Spinal cord (tissue), 10 donors: ENCODE measurements at places on chromosomes 7 and 10. TPM values are rescaled to one million over a fixed set of nuclear protein-coding genes. Genes with fewer than 3 reads are reported as not detected.

DNA sequence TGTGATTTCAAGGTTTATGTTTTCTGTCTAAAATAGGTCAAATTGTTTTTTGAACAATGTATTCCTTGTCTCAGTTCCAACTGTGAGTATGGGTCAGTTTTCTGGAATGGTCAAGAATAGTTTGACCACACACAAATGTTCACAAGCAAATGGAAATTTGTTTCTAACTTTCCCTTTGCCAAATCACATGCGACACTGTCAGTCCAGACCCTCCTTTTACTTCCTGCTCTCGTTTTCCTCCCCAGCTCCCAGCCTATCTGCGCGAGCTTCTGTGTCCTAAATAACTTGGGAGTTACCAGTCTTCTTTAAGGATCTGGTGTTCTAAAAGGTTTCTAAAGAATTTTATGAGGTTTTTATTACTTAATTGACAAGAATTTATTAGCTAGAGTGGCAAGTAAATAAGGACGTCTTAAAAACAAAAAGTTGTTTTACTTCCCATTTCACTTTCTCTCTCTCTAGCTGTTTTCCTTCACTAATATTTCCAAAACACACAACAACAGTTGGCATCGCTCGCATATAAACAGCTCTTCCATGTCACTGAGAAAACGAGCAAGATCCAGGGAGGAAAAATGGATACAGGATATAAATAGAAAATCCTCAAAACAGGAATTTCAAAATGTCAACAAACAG is 266.1 kb upstream of the KLF6 start:
- H3K27ac ChIP-seq: peak overlapping the region; percentile 75
- H3K4me3 ChIP-seq: no peak overlapping the region
- no peaks in the 10 kb centered on the region for H3K27me3 ChIP-seq
- H3K4me1 ChIP-seq: no peaks in the 10 kb centered on the region
- H3K36me3 ChIP-seq: no peaks in the 10 kb centered on the region

Gene ZNF804B
- total RNA-seq: 5.5 TPM

DNA sequence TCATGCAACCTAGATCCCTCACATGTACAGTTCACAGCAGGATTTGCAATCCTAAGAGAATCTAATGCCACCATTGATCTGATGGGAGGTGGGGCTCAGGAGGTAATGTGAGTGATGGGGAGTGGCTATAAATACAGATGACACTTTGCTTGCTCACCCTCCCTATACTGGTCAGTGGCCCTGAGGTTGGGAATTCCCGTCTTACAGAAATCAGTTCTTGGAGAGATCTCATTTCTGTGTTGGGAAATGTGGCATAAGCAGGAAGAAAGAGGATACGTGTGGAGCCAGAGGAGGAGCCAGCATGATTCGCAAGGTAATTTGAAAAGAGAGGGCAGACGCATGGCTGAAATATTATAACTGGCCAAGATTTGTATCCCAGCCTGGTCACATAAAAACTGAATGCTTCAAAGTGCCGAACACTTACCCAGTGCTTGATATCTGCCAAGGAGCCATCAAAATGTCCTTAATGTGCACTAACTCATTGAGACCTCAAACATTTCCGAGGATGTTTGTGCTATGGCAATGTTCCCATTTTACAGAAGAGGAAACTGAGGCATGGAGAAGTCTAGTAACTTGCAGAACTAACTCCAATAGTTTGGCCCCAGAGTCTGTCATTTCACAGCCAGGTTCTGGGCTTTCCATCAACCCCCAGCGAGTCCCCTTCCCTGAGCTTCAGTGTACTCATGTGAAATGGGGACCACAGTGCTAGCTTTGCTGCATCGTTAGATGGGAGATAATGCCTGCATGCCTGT is 5.5 kb upstream of the IKZF1 start:
- no peak overlapping the region for H3K4me3 ChIP-seq
- no peaks in the 10 kb centered on the region for H3K36me3 ChIP-seq
- no peak for DNase-seq
- peaks cover 18% of the 10 kb centered on the region for H3K27me3 ChIP-seq
- no peak overlapping the region for H3K27ac ChIP-seq
- peaks cover 7% of the 10 kb centered on the region for H3K4me1 ChIP-seq

GRCh38 chr10:50613150-50613549 is 10.6 kb downstream of the SGMS1 start:
- H3K4me3 ChIP-seq: no peak overlapping the region
- H3K36me3 ChIP-seq: no peaks in the 10 kb centered on the region
- DNase-seq: no peak
- no peaks in the 10 kb centered on the region for H3K27me3 ChIP-seq
- H3K4me1 ChIP-seq: peaks cover 26% of the 10 kb centered on the region
- no peak overlapping the region for H3K27ac ChIP-seq

- H3K27ac ChIP-seq: no peak overlapping the region
- DNase-seq: no peak
- H3K27me3 ChIP-seq: no peaks in the 10 kb centered on the region
These were observed 51.3 kb downstream of the COBL start for GRCh38 chr7:51265066-51265907.

DNA sequence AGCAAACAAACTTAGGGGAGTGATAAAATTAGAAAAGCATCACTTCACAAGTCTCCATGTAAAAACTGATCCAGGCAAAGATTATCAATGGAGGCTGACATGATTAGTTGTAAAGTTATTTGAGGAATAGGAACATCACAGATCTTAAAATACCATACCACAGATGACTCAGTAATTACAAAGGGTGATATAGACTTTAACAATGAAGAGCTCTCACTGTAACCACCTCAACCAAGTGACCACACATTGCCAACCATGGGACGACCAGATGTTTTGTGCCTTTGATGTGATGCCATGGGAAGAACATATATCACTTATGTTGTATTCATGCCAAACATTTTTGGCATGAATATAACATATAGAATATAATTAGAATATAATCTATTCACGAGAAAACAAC is 11.7 kb downstream of the AASS start:
- no peak overlapping the region for H3K4me3 ChIP-seq
- DNase-seq: no peak
- no peak overlapping the region for H3K27ac ChIP-seq
- no peaks in the 10 kb centered on the region for H3K36me3 ChIP-seq
- H3K27me3 ChIP-seq: no peaks in the 10 kb centered on the region

Gene CHRM2
- total RNA-seq: 5.3 TPM

GRCh38 chr10:71981015-71981875 is 17.1 kb downstream of the CHST3 start:
- H3K36me3 ChIP-seq: peaks cover 17% of the 10 kb centered on the region
- peak overlapping the region; percentile 18 for H3K4me3 ChIP-seq
- H3K27me3 ChIP-seq: no peaks in the 10 kb centered on the region
- peak overlapping the region; percentile 88 for H3K27ac ChIP-seq
- H3K4me1 ChIP-seq: peaks cover 97% of the 10 kb centered on the region

Gene KIAA1549
- total RNA-seq: 11.1 TPM

Gene MAP3K8
- total RNA-seq: 9.6 TPM

- peaks cover 4% of the 10 kb centered on the region for H3K4me1 ChIP-seq
- H3K27me3 ChIP-seq: no peaks in the 10 kb centered on the region
- DNase-seq: no peak
These were observed 210.0 kb upstream of the PPP2R2D start for GRCh38 chr10:131690805-131691239.

GRCh38 chr7:86212976-86213375 is 430.7 kb upstream of the GRM3 start:
- DNase-seq: no peak
- H3K4me3 ChIP-seq: no peak overlapping the region
- H3K27ac ChIP-seq: no peak overlapping the region
- H3K4me1 ChIP-seq: no peaks in the 10 kb centered on the region
- H3K36me3 ChIP-seq: no peaks in the 10 kb centered on the region

- H3K4me3 ChIP-seq: peak overlapping the region; percentile 26
- H3K27ac ChIP-seq: no peak overlapping the region
- H3K27me3 ChIP-seq: peaks cover 2% of the 10 kb centered on the region
- H3K4me1 ChIP-seq: peaks cover 19% of the 10 kb centered on the region
- H3K36me3 ChIP-seq: no peaks in the 10 kb centered on the region
These were observed 212.4 kb downstream of the CCSER2 start for GRCh38 chr10:84540617-84541288.

Gene CCL24
- not detected for total RNA-seq

Gene PAX4
- not detected for total RNA-seq

GRCh38 chr10:74163319-74164068 is 12.5 kb downstream of the ADK start:
- H3K4me1 ChIP-seq: peaks cover 2% of the 10 kb centered on the region
- no peak for DNase-seq
- no peaks in the 10 kb centered on the region for H3K27me3 ChIP-seq
- no peak overlapping the region for H3K4me3 ChIP-seq
- no peaks in the 10 kb centered on the region for H3K36me3 ChIP-seq

DNA sequence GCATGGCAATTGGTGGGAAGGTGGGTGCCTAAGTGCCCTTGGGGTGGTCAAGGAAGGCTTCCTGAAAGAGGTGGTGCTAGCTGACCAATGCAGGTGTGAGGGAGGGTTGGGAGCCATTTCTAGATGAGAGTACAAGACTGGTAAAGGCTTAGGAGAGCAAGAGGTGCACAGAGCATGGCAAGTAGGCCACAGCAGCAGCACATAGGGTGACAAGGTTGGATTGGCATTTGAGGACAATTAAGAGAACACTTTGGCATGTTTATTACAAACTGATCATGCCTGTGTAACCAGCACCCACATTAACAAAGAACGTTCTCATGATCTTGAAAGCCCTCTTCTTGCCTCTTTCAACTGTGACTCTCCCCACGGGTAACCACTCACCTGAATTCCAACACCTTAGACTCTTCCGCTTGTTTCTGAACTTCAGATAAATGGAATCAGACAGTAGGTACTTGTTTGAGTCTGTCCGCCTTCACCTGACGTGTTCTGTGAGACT is 107.6 kb downstream of the MYL10 start:
- H3K4me3 ChIP-seq: no peak overlapping the region
- peaks cover 5% of the 10 kb centered on the region for H3K4me1 ChIP-seq
- DNase-seq: no peak

Gene BICC1
- total RNA-seq: 34.7 TPM

- H3K27me3 ChIP-seq: no peaks in the 10 kb centered on the region
- H3K36me3 ChIP-seq: no peaks in the 10 kb centered on the region
- no peaks in the 10 kb centered on the region for H3K4me1 ChIP-seq
- DNase-seq: no peak
- H3K27ac ChIP-seq: no peak overlapping the region
- H3K4me3 ChIP-seq: no peak overlapping the region
These were observed 316.1 kb downstream of the ADRA2A start for GRCh38 chr10:111392910-111393309.

DNA sequence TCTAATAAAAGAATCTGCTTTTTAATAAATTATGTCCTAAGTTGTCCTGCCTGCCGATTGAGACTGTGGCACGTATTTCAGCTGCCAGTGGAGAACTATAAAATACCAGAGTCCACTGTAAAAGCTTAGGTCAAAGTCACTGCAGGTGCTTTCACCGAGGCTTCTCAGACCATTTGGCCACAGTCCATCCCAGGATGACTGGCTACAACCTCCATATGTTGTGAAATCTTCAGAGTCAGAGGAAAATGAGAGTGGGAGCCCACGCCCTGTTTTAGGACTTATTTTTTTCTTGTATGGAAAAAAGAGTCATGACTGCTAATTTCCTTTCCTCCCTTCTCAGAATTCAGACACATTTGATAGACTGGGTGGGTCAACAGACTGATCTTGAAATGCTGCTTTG is 182.9 kb downstream of the ANK3 start:
- H3K27ac ChIP-seq: no peak overlapping the region
- no peaks in the 10 kb centered on the region for H3K27me3 ChIP-seq
- no peaks in the 10 kb centered on the region for H3K4me1 ChIP-seq

GRCh38 chr10:46057038-46057437 is 11.0 kb upstream of the MSMB start:
- H3K27me3 ChIP-seq: no peaks in the 10 kb centered on the region
- H3K4me3 ChIP-seq: no peak overlapping the region
- no peaks in the 10 kb centered on the region for H3K4me1 ChIP-seq
- no peak for DNase-seq

Gene MTERF1
- total RNA-seq: 18.2 TPM

DNA sequence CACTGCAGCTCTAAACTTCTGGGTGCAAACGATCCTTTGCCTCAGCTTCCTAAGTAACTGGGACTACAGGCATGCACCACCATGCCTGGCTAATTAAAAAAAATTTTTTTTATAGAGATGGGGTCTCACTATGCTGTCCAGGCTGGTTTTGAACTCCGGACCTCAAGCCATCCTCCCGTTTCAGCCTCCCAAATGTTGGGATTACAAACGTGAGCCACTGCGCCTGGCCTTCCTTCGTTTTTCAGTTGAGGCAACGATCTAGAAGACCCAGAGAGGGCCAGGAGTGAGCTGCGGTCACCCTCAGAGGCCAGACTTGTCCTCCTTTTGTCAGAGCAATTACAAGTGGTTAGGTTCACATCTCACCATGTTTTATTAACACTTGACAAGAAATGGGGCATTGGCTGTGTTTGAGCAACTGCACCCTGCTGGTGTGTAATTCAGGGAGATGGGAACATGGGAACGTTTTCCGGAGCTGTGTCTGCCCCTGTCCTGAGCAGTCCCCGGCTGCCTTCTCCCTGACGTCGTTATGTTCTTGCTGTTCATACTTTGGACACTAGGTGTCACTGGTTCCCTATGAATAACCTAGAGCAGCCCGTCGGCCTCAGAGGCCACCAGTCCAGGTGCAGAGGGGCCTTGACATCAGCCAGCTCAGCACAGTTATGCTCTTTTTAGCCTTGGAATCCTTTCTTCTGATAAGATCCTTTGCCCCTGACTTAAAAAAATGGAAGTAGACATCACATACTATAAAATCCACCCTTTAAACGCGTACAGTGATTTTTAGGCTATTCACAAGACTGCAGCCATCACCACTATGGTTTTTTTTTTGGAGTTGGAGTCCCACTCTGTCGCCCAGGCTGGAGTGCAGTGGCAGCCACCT is 375.0 kb downstream of the TYW1 start:
- no peaks in the 10 kb centered on the region for H3K36me3 ChIP-seq
- H3K4me3 ChIP-seq: no peak overlapping the region
- no peaks in the 10 kb centered on the region for H3K4me1 ChIP-seq

DNA sequence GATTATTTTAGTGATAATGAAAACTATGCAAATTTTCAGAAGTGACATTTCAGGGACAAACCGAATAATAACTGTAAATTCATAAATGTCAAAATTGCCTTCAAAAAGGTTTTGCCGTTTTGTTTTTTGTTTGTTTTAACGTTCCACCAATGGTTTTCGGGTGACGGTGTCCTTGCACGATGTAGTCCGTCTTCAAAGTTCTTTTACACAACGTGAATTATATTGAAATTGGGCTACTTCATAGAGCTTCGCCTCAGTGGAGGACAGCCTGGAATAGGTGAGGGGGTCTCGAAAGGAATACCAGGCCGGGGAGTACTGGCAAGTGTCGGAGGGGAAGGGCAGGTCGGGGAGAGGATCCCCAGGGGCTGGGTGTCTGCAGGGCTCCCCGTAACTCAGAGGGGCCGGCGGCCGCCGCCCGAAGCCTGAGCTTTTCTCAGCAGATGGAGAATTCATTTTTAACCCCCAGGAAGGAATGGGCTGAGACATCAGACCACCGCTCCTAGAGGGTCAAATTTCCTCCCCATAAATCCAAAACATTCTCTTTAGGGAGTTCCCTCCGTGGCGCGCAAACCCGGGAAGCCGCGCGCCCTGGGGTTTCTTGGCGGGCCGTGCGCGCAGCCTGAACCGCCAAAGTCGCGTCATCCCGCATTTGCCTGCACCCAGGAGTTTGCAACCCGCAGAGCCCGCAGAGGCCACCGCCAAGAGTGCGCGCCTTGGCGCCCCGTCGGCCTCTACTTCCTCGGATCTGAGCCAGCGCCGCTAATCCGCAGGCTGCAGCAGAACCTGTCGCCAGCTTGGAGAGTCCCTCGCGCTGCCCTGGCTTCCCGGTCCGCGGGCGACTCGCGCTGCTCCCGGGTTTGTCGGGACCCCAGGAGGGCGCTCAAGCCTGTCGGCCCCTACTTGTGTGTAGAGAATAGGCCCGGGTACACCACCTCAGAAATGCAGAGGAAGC is 17.3 kb upstream of the EVX1 start:
- H3K36me3 ChIP-seq: no peaks in the 10 kb centered on the region
- peaks cover 86% of the 10 kb centered on the region for H3K27me3 ChIP-seq
- H3K4me3 ChIP-seq: no peak overlapping the region
- H3K27ac ChIP-seq: no peak overlapping the region
- no peak for DNase-seq
